MM.1S (cell line): ENCODE measurements at places on chromosomes 2 and 18.

DNA sequence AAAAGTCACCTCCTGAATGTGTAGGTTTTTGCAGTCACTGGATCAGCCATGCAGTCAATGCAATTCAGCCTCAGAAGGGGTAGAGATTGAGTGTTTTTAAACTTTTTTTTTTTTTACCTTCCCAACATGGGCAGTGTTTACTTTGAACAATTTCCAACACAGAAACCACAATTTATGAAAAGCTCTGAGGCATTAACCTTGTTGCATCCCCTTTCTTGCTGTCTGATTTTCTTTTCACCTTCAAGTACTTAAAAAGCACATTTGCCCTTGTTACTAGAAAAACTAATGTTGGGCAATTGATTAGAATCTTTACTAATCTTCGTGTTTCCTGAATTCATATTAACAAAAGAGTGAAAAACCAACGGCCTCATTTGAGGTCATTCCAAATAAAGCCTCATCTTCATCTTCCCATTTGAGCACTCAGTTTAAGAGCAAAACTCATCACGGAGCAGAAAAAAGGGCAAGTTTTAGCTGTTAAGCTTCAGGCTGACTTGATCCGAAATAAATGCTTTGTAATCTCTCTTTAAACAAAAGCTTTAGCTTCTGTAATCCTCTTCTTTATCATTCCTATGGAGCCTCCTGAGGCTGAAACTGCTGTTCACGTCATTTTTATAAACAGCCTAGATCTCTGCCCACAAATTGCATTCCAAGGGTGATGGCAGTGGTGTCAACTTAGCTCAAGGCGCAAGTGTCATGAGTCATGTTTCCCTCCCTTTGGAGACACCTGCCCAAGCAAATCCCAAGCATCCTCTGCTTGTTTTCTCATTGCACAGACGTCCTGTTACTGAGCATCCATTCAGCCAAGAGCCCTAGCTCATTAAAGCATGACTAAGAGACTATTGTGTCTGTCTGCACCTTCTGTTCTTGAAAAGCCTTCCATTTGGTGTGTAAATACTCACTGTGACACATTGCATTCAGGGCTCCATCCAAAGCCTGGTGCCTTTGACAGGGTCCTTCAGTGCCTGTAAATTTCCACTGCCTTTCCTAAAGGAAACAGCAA is 107.7 kb downstream of the HNMT start:
- no peak for DNase-seq

- DNase-seq = no peak
These were observed 462 bp upstream of the CIDEA start for GRCh38 chr18:12253663-12254135.

- DNase-seq = no peak
These were observed 181.2 kb downstream of the DYSF start for GRCh38 chr2:71634567-71634966.

DNA sequence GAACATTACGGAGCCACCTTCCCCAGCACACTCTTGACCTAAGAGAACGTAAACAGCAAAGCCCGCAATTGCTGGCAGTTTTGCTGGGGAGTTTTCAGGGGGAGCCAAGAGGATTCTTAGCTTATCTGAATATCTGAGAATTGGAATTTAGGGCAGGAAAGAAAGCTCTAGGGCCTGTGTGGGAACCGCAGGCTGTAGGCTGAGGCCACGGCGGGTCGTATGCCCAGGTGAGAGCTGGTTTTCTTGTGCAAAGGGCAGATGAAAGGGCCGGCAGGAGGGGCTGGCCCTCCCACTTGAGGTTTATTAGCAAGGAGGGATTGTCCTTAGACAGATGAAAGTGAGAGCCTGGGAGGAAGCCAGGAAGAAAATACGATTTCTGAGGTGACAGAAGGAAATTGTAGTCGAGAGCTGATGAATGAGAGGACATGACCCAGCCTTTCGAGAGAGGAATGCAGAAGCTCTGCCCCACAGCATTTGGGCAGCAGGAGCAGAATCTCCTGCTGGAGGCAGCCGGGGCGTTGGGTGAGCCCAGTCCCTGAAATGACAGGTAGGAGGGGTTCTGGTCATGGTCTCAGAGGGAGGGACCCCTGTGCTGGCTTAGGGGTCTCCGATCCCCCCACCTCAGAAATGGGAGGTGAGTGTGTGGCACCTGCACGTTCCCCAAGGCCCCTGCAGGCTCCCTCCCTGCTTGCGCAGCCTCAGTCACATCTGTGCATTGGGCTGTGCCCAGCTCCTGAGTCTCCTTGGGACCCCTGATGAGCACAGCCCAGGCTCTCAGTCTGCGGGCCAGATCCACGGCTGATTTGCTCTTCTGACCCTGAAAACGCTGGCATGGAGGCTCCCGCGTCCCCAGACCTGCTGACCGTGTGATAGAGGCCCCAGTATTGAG is 61.1 kb downstream of the CABLES1 start:
- DNase-seq = peak; percentile 4

DNA sequence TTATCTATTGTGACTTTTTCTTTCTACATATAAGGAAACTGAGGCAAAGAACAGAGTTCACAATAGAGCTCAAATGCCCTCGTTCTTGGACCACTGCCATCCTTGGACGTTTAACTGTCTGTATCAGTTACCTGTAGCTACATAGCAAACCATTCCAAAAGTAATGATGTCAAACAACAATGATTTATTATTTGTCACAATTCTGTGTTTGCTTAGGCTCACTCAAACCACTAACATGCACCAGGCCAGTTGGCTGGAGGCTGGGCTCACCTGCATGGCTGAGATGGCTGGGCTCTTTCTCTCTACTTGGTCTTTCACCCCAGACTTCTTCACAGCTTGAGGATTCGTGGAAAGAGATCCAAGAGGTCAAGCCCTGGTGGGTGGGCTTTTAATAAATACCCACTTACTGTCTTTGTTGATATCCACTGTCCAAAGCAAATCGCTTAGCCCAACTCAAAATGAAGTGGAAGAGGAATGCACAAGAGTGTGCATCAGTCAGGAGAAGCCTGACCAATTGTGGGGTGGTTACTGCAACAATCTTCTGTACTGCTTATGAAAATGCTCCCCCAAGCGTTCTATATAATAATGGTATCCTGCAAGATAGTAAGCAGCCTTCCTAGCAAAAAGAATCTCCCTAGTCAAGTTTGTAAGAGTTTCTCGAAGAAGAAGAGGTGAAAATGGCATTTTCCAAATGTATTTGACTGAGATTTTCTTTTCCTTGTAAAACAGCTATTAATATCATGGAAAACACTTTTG is 163.5 kb upstream of the NT5C1B start:
- DNase-seq = no peak

DNA sequence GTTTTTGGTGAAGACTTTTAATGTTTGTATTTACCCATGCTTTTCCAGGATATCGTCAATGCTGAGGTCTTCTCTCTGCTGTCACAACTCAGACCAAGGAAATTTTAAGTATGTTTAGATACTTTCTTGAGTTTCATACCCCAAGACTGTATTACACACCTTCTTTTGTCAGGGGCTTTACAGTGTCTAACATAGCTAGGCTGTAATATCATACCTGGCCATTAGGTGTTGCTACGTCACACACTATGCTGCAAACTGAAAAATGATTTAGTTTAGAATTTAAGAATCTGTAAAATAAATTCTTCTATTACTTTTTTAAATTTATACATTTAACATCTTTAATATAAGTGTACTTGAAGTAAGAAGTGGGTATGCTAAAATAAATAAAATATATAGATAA is 358.4 kb upstream of the NRP2 start:
- DNase-seq = no peak

DNA sequence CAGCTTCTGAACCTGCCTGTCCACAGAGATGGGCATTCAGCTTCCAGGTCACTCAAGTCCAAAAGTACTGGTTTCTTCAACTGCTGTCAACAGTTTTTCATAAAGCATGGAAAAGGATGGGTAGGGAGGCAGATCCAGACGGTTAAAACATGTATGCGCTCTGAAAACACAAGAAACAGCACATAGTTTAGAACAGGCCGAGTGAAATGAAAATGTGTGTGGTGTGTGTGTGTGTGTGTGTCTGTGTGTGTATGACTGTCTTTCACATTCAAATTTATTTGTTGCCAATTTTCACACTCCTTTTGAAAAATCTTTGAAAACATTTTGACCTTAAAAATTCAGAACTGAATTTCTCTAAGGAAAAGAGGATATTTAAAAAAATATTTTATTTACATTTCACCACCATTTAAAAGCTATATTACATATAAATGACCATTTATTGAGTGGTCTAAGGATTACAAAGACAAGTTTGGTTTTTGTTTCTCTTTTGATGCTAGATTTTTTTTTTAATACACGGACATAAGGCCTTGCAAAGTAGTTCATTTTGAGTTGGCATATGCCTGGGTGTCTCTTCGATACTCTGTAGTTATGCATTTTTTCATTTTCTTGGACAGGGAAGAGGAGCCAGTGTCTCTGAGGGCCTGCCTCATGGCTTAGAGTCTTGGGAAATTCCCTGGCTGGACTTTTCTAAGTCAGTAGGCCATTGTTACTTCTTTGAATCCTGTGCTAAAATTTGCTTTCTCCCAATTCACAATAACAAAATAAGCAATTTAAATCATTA is 30.0 kb upstream of the STK17B start:
- no peak for DNase-seq

GRCh38 chr18:48659188-48660009 is 120.6 kb downstream of the CTIF start:
- DNase-seq = no peak

GRCh38 chr2:231482806-231483391 is 18.6 kb upstream of the NCL start:
- peak; percentile 80 for DNase-seq

GRCh38 chr2:207787800-207788199 is 18.1 kb upstream of the FZD5 start:
- no peak for DNase-seq

DNA sequence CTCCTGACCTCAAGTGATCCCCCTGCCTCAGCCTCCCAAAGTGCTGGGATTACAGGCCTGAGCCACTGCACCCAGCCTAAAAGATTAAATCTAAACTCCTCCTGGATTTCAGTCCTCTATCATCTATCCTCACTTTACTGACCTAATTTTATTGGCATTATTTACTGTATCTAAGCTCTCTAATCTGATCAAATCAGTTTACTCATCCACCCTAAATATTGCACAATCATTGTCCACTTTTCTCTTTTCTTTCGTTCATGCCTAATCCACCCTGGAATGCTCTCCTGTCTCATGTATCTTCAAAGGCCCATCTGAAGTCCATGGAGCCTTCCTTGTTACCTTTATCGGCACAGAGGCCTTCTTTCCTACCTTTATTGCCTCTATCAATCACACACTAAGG is 31.6 kb upstream of the GPR155 start:
- DNase-seq = no peak

- DNase-seq = peak; percentile 54
These were observed at the start of gene GYPC for GRCh38 chr2:126655500-126656430. Gene GYPC, plus strand, starts transcription at chr2:126656158. Its CDS starts 106 bp downstream, at chr2:126656264.

- DNase-seq = no peak
These were observed 139.4 kb downstream of the NBAS start for GRCh38 chr2:15421753-15422152.

DNA sequence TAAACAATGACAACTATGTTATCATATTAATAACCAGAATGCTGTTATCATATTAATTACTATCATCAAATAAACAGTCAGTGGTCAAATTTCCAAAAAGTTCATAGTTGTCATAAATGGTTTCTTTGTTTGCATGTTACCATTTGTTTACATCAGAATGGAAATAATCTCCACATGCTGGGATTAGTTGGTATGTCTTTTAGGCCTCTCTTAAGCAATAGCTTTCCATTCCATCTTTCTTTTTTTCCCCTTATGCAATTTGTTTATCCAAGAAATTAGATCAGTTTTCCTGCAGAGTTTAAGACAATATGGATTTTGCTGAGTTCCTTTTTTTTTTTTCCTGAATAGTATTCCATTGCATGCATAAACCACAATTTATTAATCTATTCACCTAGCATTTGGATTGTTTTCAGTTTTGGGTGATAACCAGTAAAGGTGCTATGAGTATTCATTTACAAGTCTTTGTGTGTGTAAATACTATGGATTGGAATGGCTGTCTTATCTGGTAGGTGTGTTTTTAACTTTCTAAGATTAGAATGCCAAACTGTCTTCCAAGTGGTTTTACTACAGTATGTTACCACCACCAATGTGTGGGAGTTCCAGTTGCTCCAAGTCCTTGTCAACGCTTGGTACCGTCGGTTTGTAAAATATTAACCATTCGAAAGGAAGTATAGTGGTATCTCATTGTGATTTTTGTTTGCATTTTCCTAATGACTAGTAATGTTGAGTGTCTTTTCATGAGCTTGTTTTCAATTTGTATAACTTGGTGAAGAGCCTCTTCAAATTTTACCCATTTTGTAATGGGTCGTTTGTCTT is 33.3 kb upstream of the TXNDC2 start:
- DNase-seq = no peak

GRCh38 chr2:48122166-48122565 is 215.9 kb upstream of the FBXO11 start:
- peak; percentile 79 for DNase-seq

DNA sequence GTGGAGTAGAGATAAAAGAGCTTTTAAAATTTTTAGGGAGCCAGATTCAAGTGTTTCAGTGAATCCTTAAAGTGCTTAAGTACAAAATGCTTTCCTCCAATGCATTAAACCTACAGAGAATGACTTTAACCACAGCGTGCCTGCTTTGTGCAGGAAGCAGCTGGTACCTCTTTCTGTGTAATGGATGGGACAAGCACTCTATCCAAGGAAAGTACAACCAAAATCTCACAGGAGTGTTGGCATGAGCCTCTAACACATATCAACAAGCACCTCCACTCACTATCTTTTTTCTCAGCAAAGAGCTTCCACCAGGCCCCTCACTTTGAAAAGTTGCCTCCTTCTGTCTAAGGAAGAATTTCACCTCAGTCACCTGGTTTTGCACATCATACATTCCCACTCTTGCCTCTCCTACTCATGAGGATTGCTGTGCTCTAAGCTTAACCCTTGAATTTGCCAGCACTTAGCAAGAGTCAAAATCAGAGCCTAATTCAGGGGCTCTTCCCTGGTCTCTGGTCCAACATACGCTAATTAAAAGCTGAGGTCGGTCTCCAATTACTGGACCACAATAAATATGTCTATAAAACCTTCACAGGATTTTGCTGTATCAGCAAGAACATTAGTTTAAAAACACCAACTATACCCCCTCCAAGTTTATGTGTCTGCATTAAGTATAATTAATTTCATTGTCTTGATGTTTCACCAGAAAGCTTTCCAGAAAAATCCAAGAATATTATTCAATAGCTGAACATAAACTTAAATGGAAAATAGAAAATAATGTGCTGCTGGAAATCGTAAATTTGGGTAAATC is 68.9 kb downstream of the ZNF521 start:
- DNase-seq = no peak

DNA sequence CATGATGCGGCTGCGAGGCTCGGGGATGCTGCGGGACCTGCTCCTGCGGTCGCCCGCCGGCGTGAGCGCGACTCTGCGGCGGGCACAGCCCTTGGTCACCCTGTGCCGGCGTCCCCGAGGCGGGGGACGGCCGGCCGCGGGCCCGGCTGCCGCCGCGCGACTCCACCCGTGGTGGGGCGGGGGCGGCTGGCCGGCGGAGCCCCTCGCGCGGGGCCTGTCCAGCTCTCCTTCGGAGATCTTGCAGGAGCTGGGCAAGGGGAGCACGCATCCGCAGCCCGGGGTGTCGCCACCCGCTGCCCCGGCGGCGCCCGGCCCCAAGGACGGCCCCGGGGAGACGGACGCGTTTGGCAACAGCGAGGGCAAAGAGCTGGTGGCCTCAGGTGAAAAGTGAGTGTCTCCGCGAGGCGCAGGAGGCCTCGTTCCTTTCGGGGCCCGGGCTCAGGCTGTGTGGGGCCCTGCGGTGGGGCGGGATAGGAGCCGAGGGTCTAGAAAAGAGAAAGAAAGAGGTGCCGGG is 520 bp downstream of the GLS start:
- DNase-seq = no peak
